ENCODE measurements at places on chromosomes 5 and 9. TPM values are rescaled to one million over a fixed set of nuclear protein-coding genes. Genes with fewer than 3 reads are reported as not detected.

DNA sequence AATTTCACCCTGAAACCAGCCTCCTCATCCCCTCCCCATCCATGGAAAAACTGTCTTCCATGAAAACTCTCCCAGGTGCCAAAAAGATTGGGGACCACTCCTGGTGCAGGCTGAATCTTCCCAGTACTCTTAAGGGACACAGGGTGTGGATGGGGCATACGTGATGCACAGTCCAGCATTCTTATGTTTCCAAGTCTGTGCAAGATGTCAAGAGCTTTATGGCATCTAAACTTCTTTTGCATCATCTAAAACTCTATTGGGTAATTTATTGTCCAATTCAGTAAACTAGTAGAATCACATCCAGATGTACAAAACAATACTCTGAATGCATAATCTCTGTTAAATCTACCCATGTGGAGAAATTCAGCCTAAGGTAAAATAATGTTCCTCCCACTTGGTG is 9.3 kb upstream of the FGD3 start:
- no peak overlapping the region for H3K4me3 ChIP-seq
- DNase-seq = no peak
- H3K36me3 ChIP-seq = no peaks in the 10 kb centered on the region
- peaks cover 7% of the 10 kb centered on the region for H3K4me1 ChIP-seq

PKD2L2 gene
- 0.21 TPM for total RNA-seq

GRCh38 chr5:107809201-107810034 is 138.7 kb upstream of the EFNA5 start:
- peaks cover 43% of the 10 kb centered on the region for H3K27me3 ChIP-seq
- H3K27ac ChIP-seq = peak overlapping the region; percentile 15

SPINK9 gene
- not detected for total RNA-seq

DNA sequence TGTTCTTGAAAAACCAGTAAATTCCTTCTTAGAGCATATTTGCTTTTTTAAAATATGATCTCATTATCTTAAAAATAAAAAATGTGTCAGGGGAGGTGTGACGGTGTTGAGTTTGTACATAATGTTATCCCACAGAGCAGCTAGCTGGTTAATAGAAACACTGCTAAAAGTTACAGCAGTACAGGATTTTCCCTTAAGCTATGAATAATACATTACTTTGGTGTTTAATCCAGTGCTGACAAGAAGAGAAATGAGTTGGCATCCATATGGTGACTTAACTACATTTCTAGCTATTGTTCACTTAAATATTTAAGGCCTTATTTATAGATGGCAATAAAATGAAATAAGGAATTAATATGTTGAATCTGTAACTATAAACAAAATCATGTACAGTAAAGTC is 883.1 kb downstream of the CDH18 start:
- no peak overlapping the region for H3K4me3 ChIP-seq
- H3K27me3 ChIP-seq = no peaks in the 10 kb centered on the region
- no peaks in the 10 kb centered on the region for H3K36me3 ChIP-seq
- DNase-seq = no peak
- peaks cover 8% of the 10 kb centered on the region for H3K4me1 ChIP-seq
- no peak overlapping the region for H3K27ac ChIP-seq

SLC12A7 gene
- total RNA-seq = 29.9 TPM

DNA sequence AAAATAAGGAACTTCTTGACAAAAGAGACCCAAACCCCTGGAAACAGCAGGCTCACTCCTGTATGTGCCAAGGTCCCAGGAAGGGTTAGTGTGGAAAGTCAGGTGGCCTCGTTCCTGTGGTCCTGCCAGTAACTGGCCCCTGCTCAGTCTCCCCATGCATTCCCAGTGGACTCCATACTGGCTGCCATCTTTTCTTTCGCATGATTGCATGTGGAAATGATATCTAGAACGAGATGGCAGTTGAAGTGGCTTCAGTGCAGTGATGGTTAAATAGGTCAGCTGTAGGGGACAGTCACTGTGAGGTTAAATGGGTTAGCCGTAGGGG is 30.4 kb downstream of the AHRR start:
- H3K27me3 ChIP-seq = no peaks in the 10 kb centered on the region
- H3K36me3 ChIP-seq = no peaks in the 10 kb centered on the region
- no peak for DNase-seq
- H3K4me3 ChIP-seq = no peak overlapping the region
- no peak overlapping the region for H3K27ac ChIP-seq

C9orf43 gene
- 0.28 TPM for total RNA-seq

DNA sequence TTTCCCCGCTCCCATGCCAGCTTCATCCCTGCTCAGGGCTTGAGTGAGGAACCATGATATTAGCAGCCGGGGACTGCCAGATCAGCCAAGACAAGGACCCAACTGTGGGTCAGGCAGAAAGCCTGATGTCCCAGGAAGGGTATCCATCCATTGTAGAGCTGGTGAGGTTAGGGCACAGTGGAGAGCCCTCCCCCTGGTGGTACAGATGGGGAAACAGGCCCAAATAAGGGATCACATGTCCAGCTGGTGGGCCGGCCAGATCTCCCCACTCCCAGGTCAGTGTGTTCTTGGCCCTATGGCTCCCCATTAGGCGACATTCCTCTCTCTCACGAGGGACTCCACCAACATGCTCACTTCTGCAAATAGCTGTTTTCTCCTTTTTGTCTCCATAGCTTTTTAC is 9.0 kb downstream of the CDX1 start:
- DNase-seq = peak; percentile 70
- H3K27me3 ChIP-seq = peaks cover 37% of the 10 kb centered on the region
- H3K27ac ChIP-seq = no peak overlapping the region
- H3K4me3 ChIP-seq = no peak overlapping the region
- no peaks in the 10 kb centered on the region for H3K36me3 ChIP-seq
- H3K4me1 ChIP-seq = no peaks in the 10 kb centered on the region

RAI14 gene
- total RNA-seq = 157 TPM

DNA sequence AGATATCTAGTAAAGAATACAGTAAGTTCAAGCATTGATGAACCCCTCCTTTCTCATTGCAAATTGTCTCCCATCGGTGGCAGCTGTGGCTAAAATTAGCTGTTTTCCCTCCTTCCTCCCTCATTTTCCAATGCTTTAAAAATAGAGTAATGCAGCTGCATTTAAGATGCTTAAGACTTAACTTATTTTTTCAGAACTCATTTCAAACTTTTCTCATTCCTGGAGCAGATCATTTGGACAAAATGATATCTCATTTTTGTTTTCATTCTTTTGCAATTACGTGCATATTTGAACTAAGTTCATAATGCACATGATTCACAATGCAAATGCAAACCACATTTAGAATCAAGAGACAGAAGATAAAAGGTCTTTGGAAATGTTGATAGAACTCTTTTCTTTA is 14.6 kb downstream of the HSPB3 start:
- H3K4me3 ChIP-seq = no peak overlapping the region
- no peak for DNase-seq
- H3K27ac ChIP-seq = no peak overlapping the region
- H3K4me1 ChIP-seq = no peaks in the 10 kb centered on the region
- H3K36me3 ChIP-seq = peaks cover 4% of the 10 kb centered on the region
- H3K27me3 ChIP-seq = no peaks in the 10 kb centered on the region

DNA sequence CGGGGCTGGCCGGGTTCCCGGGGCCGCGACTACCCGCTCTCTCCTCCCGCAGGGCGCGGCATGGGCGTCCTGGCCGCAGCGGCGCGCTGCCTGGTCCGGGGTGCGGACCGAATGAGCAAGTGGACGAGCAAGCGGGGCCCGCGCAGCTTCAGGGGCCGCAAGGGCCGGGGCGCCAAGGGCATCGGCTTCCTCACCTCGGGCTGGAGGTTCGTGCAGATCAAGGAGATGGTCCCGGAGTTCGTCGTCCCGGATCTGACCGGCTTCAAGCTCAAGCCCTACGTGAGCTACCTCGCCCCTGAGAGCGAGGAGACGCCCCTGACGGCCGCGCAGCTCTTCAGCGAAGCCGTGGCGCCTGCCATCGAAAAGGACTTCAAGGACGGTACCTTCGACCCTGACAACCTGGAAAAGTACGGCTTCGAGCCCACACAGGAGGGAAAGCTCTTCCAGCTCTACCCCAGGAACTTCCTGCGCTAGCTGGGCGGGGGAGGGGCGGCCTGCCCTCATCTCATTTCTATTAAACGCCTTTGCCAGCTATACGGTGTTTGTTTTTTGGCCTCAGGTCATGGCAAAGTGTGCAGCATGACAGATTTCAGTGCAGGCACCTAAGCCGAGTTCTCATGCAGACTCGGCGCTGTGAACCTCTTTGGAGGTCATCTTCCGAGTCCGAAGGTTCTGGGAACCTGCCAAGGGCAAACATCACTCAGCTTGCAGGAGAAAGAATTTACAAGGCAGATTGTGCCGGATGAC is 516 bp downstream of the MRPL41 start:
- H3K4me3 ChIP-seq = peak overlapping the region; percentile 87
- no peaks in the 10 kb centered on the region for H3K27me3 ChIP-seq
- peaks cover 35% of the 10 kb centered on the region for H3K36me3 ChIP-seq
- peaks cover 7% of the 10 kb centered on the region for H3K4me1 ChIP-seq
- DNase-seq = peak; percentile 40
- H3K27ac ChIP-seq = peak overlapping the region; percentile 88

DNA sequence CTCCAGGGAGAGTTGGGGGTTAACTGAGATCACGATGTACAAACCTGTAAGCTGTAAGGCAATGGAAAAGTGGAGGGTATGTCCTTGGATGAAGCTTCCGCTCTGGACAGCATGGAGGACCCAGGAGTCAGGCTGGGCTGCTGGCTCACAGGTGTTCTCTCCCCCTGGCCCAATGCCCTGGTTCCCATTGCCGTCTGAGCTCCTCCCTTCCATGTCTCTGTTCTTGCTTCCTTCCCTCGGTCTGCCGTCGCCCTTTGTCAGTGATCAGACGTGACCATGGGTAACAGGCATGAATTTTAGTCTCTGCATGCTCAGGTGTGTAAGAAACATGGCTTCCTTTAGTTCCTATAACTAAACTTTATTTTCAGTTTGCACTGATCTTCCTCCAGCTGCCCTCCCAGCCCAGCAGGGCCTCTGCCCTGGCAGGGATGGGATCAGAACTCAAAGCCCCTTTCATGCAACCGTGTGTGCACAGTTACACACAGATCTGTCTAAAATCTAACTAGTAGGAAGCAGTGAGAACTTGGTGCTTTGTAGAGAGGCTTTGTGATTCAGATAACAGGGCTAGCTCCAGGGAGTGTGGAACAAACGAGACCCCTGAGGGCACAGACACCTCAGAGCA is 51.7 kb upstream of the KCNMB1 start:
- no peaks in the 10 kb centered on the region for H3K36me3 ChIP-seq
- no peak overlapping the region for H3K27ac ChIP-seq
- DNase-seq = no peak
- no peak overlapping the region for H3K4me3 ChIP-seq

GRCh38 chr5:57878301-57878722 is 395.7 kb upstream of the ACTBL2 start:
- no peak overlapping the region for H3K4me3 ChIP-seq
- no peaks in the 10 kb centered on the region for H3K36me3 ChIP-seq
- H3K27me3 ChIP-seq = no peaks in the 10 kb centered on the region
- DNase-seq = no peak

- no peaks in the 10 kb centered on the region for H3K36me3 ChIP-seq
- H3K4me1 ChIP-seq = peaks cover 29% of the 10 kb centered on the region
- no peak overlapping the region for H3K4me3 ChIP-seq
- H3K27ac ChIP-seq = no peak overlapping the region
- no peaks in the 10 kb centered on the region for H3K27me3 ChIP-seq
These were observed 142.8 kb downstream of the TMEM38B start for GRCh38 chr9:105836936-105837660.

- H3K4me1 ChIP-seq = peaks cover 23% of the 10 kb centered on the region
- H3K36me3 ChIP-seq = no peaks in the 10 kb centered on the region
- DNase-seq = no peak
- no peak overlapping the region for H3K4me3 ChIP-seq
These were observed 65.0 kb upstream of the IER5L start for GRCh38 chr9:129242971-129243561.

- H3K4me3 ChIP-seq = no peak overlapping the region
- H3K36me3 ChIP-seq = peaks cover 17% of the 10 kb centered on the region
- no peaks in the 10 kb centered on the region for H3K27me3 ChIP-seq
- peak overlapping the region; percentile 68 for H3K27ac ChIP-seq
- no peak for DNase-seq
- peaks cover 14% of the 10 kb centered on the region for H3K4me1 ChIP-seq
These were observed 101.5 kb upstream of the GPBP1 start for GRCh38 chr5:57072218-57072892.

- no peaks in the 10 kb centered on the region for H3K27me3 ChIP-seq
- DNase-seq = no peak
- H3K4me1 ChIP-seq = peaks cover 12% of the 10 kb centered on the region
- no peak overlapping the region for H3K4me3 ChIP-seq
These were observed 300.5 kb upstream of the CTNND2 start for GRCh38 chr5:12204761-12205160.

PTGS1 gene
- 1.0 TPM for total RNA-seq

GRCh38 chr5:180007582-180007981 is 64.0 kb downstream of the RNF130 start:
- peak overlapping the region; percentile 80 for H3K27ac ChIP-seq
- H3K4me1 ChIP-seq = peaks cover 17% of the 10 kb centered on the region
- no peak overlapping the region for H3K4me3 ChIP-seq
- H3K36me3 ChIP-seq = peaks cover 10% of the 10 kb centered on the region
- no peaks in the 10 kb centered on the region for H3K27me3 ChIP-seq
- peak; percentile 18 for DNase-seq

GRCh38 chr5:72282878-72283277 is 37.2 kb downstream of the MRPS27 start:
- H3K4me1 ChIP-seq = no peaks in the 10 kb centered on the region
- no peak for DNase-seq
- no peaks in the 10 kb centered on the region for H3K27me3 ChIP-seq
- H3K4me3 ChIP-seq = no peak overlapping the region
- no peak overlapping the region for H3K27ac ChIP-seq
- H3K36me3 ChIP-seq = peaks cover 19% of the 10 kb centered on the region

BHMT2 gene
- total RNA-seq = 0.11 TPM

DNA sequence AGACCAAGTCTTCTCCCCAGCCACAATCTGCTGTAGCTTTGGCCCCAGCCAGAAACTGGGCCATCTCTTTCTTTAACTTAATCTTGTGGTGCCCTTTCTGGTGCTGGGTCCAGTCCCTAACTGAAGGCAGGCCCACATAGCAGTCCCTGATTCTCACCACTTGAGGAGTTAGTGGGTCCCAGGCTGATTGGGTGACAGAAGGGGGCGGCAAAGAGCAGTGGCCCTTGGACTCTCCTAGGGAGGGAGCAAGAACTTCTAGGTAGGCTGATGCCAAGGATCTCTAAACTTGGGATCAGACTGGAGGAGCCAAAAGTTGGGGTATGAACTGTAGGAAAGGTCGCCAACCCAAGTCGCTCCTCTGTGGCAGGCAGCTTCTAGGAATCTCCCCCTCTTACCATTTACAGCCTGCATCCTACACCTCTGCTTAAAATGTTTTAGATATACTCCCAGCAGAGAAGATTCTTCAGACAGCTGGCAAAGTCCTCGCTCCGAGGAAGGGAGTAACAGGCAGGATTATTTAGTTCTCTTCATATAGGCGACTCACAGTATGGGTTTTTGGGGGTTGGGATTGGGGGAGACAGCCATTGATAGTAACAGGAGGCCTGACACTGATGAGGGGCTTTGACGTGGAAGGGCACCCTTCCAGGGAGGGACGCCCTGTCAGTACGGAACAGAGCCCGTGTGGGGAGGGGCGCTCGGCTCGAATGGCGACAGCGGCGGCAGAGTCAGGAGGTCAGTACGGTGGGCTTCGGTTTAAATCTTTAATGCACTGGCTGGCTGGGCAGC is 2.0 kb upstream of the CCL27 start:
- H3K36me3 ChIP-seq = peaks cover 15% of the 10 kb centered on the region
- peak; percentile 94 for DNase-seq
- peak overlapping the region; percentile 94 for H3K4me3 ChIP-seq
- peaks cover 9% of the 10 kb centered on the region for H3K4me1 ChIP-seq

GRCh38 chr5:39024884-39025283 is 49.3 kb downstream of the RICTOR start:
- no peaks in the 10 kb centered on the region for H3K27me3 ChIP-seq
- H3K27ac ChIP-seq = peak overlapping the region; percentile 1
- no peak overlapping the region for H3K4me3 ChIP-seq

GRCh38 chr5:146622391-146622790 is 106.4 kb upstream of the GPR151 start:
- no peak overlapping the region for H3K4me3 ChIP-seq
- H3K4me1 ChIP-seq = peaks cover 20% of the 10 kb centered on the region
- H3K27ac ChIP-seq = no peak overlapping the region
- no peaks in the 10 kb centered on the region for H3K27me3 ChIP-seq
